ENCODE measurements at places on chromosomes 7 and 10.

GRCh38 chr7:151082141-151083070, 887 bp downstream of the TMUB1 start:
- no peak for DNase-seq

GRCh38 chr10:113908236-113908635, 53.8 kb downstream of the NHLRC2 start:
- no peak for DNase-seq

DNA sequence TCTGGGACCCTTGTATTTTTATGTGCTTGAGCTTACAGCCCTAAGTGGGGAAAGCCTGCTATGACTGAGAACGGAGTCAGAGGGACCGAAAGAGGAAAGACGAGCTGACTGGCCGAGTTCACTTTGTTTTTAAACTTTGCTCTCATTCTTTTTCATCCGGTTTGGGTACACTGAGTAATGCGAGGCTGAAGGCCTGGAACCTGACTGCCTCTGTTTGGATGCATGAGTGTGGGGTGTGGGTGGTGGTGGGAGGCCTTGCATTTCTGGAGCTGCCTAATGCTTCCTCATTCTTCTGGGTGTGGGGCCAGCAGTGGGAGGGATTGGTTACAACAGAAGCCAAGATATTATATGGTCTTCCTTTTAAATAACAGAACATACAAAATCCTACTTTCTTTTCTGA, 155.5 kb downstream of the BUB3 start:
- no peak for DNase-seq

GRCh38 chr7:132872034-132872433, 209.9 kb downstream of the CHCHD3 start:
- no peak for DNase-seq

DNA sequence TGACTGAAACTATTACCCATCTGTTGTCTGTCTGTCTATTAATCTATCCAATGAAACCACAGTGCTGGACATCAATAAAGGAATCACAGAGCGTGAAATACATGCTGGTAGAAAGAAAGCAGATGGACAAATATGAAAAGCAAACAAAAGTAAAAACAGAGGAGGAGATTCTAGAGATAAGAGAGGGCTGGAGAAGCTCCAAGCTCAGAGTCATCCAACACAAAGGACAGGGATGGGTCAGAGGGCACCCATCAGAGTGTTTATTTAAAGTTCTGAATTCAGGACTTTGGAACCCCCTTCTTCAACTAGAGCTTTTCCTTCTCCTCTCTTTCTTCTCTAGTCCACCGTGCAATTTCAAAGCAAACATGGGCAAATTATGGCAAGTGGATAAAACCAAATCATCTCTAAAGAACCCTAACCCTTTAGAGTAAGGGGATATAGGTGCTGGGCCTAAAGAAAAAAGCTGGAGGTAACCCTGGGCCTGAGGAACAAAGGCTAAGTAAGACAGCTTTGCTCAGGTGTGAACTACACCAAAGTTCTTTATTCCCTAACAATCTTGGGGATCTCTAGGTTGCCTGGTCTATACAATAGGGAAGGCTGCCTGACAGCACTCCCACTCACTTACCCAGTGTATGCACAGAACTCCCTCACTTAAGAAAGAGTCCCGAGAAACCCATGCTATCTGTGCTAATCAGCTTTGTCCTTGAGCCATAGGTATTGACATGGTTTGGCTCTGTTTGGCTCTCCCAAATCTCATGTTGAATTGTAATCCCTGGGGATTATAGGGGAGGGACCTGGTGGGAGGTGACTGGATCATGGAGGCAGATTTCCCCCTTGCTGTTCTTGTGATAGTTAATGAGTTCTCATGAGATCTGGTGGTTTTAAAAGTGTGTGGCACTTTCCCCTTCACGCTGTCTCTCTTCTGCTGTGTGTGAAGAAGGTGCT, 97.0 kb downstream of the BAMBI start:
- DNase-seq: no peak

DNA sequence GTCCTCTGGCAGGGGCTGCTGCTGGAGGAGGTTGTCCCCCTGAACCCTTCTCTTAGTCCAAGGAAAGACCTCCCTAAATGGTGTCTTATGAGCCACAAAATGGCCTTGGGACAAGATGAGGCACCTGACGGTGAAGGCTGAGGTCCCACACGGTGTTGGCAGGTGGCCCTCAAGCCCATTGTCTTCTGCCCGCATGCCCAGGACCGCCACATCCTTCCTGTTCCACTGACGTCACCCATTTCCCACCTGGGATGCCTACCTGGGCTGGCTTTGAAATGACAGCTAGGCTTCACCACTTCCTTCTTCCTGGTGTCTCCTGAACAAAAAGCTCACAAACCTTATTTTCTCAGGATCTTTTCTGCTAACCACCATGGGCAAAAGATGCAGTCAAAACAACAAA, 2.1 kb upstream of the DMBT1 start:
- DNase-seq: no peak

DNA sequence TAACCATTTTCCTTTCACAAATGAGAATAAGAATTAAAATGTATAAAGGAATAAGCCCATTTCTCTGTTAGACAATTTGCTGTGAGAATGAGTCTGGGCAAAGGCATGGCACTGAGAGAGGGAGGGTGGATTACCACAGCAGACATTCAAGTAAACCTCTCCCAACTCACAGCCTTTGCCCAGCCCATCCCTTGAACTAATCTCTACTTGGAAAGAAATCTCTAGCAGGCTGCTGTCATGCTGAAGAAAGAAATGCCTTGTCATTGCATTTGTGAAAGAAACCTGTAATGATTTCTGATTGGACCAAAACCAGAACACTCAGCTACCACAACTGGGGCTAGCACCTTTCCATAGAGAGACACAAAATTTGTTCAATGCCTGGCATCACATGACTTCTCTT, 39.2 kb downstream of the CH25H start:
- no peak for DNase-seq

DNA sequence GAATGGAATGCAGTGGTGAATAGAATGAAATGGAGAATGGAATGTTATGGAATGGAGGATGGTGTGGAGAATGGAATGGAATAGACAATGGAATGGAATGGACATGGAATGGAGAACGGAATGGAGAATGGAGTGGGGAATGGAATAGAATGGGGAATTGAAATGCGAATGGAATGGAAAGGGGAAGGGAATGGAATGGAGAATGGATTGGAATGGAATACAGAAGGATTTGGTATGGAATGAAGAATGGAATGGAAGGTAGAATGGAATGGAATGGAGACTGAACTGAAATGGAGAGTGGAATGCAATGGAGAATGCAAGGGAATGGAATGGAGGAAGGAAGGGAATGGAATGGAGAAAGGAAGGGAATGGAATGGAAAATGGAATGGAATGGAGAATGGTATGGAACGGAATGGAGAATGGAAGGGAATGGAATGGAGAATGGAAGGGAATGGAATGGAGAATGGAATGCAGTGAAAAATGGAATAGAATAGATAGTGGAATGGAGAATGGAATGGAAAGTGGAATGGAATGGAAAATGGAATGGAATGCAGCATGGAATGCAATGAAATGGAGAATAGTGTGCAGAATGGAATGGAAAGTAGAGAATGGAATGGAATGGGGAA, 94.8 kb downstream of the NSUN6 start:
- DNase-seq: no peak

DNA sequence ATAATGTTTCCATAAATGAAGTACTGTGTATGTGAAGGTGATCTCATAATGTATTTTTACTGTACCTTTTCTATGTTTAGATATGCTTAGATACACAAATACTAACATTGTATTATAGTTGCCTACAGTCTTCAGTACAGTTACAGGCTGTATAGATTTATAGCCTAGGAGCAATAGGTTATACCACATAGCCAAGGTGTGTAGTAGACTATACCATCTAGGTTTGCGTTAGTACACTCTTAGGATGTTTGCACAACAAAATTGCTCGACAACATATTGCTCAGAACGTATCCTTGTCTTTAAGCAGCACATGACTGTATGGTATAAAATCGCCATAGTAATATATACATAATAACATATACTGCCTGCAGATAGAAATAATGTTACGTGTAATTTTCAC, 42.9 kb downstream of the WAC start:
- no peak for DNase-seq

- peak; percentile 29 for DNase-seq
Measured at GRCh38 chr7:112414855-112415490, 35.3 kb upstream of the IFRD1 start.
